ENCODE measurements at places on chromosomes 11 and 22.

- DNase-seq: no peak
These were observed 20.3 kb downstream of the GRAMD4 start for GRCh38 chr22:46640293-46641055.

- no peak for DNase-seq
These were observed 23.2 kb upstream of the MGAT3 start for GRCh38 chr22:39433476-39434242.

DNA sequence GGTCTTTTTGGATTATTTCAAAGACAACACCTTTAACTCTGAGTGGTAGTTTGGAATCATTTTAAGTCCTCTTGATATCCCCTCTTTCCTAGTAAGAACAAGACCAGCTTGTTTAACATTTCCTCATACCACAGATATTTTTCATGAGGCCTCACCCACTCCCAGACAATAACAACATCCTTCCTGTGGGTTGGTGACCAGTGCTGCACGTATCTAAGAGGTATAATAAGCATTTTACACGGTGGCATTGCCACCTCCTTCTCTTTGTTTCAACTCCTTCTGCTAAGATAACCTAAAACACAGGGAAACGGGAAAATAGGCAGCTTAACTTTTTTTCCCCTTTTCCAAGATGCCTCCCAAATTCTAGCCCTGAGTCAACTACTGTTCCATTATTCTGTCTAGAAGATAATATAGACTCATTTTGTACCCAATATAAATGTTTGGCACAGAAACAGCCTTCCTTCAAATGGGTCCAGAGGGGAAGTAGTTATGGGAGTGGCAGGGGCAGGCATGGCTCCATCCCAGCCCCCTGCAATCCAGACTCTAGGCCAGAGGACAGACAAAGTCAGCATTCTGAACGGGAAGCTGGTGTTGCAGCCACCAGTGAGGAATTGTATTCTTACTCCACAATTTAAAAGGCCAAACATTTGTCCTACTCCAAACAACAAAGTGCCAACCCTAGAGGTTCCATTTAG, 28.5 kb downstream of the MAML2 start:
- DNase-seq: no peak

DNA sequence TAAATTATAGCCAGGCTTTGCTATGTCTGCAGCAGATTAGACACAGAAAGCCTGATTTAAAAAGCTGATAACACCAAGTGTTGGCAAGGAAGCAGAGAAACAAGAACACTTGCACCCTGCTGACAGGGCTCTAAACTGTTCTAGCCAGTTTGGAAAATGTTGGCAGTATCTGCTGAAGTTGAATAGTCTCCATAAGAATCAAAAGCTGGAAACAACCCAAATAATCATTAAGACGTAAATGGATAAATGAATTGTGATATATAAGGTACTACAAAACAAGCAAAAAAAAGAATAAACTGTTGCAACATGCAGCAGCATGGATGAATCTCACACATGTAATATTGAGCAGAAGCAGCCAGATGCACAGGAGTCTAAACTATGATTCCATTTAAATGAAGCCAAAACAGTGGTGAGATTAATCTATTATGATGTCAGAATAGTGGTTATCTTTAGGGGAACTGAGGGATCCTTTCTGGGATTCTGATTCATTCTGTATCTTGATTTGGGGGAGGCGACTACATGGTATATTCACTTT, 40.4 kb upstream of the ADORA2A start:
- DNase-seq: no peak

DNA sequence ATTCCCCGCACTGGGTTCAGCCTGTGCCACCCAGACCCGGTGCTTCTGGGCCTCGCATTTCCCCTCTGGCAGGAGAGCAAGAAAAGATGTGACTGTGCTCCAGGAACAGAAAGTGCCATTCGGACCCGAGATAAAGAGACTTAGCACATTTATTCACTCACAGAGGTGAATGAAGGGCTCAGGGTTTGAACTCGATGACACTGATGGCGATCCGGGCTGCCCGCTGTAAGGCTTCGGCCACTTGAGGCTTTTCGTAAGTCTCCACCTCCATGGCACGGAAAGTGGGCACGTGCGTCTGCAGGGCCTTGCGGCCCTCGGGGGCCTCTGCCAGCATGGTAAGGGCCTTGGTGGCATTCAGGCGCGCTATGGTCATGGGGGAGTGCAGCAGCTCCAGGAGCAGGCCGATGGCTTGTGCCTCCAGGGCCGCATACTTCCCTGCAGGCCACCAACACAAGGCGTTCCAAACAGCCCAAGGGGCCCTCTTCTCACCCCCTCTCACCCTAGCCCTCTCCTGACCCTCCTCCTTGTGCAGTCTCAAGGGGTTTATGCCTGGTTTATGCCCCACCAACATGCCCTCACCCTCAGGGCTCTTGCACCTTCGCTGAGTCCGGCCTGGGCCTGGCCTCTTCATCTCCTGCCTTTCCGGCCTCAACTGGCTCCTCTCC, 10.9 kb upstream of the GNAZ start:
- peak; percentile 7 for DNase-seq

- DNase-seq: no peak
These were observed 15.9 kb downstream of the CCDC82 start for GRCh38 chr11:96373826-96374225.

- no peak for DNase-seq
These were observed 11.5 kb downstream of the APOL2 start for GRCh38 chr22:36227806-36228205.

- no peak for DNase-seq
These were observed 249.7 kb downstream of the AASDHPPT start for GRCh38 chr11:106327134-106327533.

DNA sequence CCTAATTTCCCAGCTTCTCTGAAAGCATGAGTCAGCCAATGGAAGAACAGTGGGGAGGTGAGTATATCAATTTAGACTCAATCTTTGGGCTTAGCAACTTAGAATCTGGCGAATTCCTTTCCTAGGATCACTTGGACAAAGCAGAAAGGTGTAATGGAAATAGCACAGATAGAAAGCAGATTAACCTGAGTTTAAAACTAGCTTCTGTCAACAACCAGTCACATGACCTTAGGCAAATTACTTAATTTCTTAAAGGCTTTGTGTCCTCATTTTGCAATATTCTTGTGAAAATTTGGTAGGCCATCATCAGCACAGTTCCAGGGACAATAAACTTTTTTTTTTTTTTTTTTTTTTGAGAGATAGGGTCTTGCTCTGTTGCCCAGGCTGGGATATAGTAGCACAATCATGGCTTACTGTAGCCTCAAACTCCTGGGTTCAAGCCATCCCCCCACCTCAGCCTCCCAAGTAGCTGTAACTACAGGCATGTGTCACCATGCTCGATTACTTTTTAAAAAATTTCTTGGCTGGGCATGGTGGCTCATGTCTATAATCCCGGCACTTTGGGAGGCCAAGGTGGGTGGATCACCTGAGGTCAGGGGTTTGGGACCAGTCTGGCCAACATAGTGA, 40.8 kb upstream of the PCF11 start:
- no peak for DNase-seq

GRCh38 chr11:109015283-109015682, 350.4 kb downstream of the DDX10 start:
- no peak for DNase-seq

GRCh38 chr22:44638971-44639760, 62.8 kb upstream of the PRR5 start:
- DNase-seq: no peak

GRCh38 chr11:119315131-119316015, 1.6 kb downstream of the MCAM start:
- peak; percentile 63 for DNase-seq

DNA sequence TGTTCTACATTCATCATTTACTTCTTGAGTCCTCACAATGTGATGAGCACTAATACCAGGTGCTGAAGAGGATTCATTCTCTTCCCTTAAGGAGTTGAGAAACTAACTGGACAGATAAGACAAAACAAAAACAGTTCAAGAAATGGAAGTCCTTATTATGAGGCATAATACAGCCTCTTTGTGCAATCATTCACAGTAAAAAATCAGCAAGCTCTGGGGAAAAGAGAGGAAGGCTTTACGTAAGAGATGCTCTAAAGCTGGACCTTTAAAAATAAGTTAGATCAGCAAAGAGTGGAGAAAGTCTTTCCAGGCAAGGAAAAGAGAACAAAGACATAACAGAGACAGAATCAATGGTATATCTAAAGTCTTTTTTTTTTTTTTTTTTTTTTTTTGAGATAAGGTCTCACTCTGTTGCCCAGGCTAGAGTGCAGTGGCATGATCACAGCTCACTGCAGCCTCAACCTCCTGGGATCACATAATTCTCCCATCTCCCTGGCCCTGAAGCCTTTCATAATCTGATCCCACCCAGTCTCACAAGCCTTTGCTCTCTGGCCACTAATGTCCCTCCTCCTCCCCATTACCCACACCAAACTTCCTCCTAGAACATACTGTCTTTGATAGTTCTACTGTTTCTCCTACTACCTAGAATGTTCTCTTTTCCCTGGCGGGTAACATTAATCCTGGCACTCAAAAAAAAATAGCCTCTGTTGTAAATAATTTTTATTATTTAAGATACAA, 40.9 kb downstream of the MRTFA start:
- DNase-seq: no peak

GRCh38 chr22:33438273-33438672, 380.1 kb upstream of the SYN3 start:
- DNase-seq: no peak

- no peak for DNase-seq
These were observed 27.4 kb upstream of the CBX7 start for GRCh38 chr22:39179841-39180335.

DNA sequence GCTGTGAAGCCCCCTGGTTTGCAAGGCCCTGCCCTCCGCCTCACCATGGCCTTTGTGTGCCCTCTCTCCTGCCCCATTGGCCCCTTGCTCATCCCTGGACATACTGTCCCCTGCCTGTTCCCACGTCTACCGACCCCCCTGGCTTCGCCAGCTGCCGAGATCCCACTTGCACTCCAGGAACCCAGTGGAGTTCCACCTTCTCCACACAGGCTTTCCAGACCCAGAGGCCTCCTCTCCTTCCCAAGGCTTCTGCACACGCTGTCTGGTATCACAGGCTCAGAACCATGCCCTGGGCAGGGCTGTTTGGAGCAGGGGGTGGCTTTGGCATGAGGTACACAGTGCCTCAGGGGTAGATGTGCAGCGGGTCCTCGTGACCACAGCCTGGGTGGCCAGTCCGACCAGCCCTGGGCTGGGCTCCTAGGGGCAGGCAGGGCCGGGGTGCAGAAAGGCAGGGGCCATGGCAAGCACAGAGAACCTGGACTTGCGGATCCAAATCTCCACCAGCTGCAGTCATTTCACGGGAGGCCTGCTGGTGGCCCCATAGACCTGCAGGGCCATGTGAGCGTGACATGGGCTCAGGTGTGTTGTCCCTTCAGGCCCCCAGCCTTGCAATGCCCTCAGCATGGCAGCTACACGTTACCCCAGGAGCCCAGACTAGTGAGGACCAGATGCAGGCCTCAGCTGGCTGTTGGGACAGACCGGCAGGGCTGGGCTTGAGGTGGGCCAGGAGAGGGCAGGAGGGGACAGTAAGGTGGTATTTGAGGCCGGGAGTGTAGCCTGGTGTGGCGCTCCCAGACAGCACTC, 9.5 kb downstream of the GRK2 start:
- DNase-seq: peak; percentile 29

- DNase-seq: no peak
These were observed 4.6 kb downstream of the TNRC6B start for GRCh38 chr22:40182231-40182835.

GRCh38 chr22:27110665-27111451, 453.5 kb downstream of the MIAT start:
- DNase-seq: no peak

- DNase-seq: no peak
These were observed 5.7 kb downstream of the LRP4 start for GRCh38 chr11:46912526-46913150.

- no peak for DNase-seq
These were observed 63.7 kb downstream of the MICAL2 start for GRCh38 chr11:12174128-12174476.

GRCh38 chr11:110032957-110033570, 60.1 kb upstream of the ZC3H12C start:
- DNase-seq: no peak

- no peak for DNase-seq
These were observed 86.1 kb downstream of the NAT10 start for GRCh38 chr11:34191578-34191977.
